BJ (cell line): ENCODE measurements at places on chromosomes 16 and 17.
A peak's percentile ranks its signal among the peaks of the same experiment; 100 is the strongest.

DNA sequence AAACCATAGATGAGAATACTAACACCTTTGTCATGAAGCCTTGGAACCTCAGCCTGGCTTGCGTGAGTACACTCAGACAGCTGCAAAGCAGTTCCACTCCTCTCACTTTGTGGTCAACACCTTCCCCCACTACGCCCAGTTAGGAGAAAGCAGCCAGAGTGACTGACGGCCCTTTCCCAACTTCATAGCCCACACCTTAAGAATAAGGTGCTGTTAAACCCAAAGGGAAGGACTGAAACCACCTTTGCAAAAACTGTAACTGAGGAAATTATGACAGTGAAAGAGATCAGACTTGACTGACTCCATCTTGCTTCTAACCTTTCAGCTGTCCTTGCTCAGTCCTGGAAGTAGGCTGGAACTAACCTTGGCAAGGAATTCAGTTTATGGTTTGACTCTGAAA is 13.7 kb downstream of the N4BP1 start:
- DNase-seq: no peak

DNA sequence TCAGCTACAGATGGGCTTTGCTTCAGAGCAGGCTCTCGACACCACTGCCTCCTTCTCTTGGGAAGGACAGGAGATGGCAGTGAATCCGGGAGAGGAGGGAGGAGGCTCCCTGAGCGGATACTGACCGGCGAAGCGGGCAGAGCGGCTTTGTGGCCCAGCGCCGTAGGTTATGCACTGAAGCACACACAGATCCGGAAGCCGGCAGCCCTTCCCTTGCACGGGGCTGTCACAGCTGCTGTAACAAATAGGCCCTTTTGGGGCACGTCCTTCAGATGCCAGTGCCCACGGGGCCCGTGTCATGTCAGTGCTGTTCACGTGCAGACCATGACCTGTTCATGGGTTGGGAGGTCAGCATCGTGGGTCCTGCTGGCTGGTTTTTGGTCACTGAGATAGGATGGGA is 144.7 kb upstream of the CHMP6 start:
- no peak for DNase-seq

GRCh38 chr16:85056211-85056748 is 28.7 kb downstream of the KIAA0513 start:
- DNase-seq: no peak

DNA sequence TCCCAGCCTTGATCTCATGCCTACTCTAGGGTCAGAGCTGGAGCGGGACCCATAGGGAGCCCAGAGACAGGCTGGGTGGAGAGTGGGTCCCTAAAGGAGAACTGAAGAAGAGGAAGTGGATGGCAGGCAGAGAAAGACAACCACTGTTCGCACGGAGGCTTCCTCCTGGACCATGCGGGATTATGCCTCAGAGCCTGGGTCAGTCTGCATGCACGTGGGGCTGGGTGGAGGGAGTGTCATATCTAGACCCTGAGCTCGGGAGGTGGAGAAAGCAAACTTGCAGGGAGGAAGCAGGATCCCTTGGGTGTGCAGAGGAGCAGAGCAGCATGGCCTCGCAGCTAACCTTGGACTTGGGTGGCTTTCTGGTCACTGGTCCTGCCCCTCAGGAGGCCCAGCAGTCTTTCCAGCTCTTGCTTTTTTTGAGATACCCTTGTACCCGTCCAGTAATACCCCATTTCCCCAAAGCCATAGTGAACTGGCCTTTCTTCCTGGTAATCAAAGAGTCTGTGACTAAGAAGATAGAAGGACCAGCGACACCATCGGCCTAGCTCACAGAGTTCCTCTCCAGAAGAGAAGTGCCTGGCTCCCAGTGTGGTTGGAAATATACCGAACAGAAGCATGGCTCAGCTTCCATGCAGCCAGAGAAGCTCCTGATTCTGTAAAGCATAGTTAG is 344.2 kb downstream of the CPPED1 start:
- DNase-seq: no peak

GRCh38 chr17:14859542-14859941 is 405.6 kb downstream of the PMP22 start:
- peak; percentile 85 for DNase-seq

DNA sequence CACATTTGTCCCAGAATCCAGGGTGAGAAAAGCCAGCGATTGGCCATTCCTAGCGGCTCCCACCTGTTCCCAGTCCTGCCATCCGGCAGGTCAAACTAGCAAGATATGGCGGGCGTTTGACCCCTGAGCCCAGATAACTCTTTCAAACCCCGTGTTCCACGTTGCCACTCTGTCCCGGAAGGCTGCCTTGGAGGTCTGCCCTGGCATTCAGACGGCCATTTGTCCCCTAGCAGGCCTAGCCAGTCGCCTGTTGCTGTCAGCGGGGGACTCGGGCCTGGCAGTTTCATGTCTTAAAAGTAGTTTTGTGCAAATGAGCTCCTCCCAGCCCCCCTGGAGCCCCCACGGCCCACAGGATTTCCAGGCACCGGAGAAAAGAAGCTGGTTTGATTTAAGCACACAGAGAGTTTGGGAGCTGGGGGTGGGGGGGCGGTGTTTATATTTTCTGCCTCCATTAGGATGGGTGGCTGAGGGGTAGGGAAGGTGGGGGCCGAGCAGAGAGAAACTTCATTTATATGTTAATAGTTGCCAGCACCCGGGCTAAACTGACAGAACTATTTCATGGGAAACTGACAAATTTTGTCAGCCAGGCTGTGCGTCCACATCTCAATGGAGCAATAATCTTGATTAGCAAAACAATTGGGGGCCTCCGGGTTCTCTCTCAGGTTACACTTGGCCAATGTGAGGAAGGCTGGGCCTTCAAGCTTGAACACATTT is 240.9 kb upstream of the SALL1 start:
- no peak for DNase-seq

DNA sequence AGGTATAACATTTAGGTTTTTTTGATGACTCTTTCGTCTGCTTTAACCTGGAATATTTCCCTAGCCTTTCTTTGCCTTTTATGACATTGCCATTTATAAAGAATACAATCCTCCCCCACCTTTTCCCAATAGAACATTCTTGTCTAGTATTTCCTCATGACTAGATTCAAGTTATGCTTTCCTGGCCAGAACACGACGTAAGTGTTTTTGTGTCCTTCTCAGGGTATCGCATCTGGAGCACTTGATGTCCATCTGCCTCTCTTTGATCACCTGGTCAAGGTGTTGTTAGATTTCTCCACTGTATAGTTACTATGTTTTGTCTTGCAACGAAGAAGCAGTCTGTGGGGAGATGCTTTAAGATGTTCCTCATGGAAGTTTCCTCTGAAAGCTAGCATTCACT is 87.4 kb downstream of the MSI2 start:
- DNase-seq: no peak

GRCh38 chr16:24135624-24136565 is 120.2 kb upstream of the CACNG3 start:
- DNase-seq: no peak

GRCh38 chr17:31997005-31997404 is 10.2 kb upstream of the LRRC37B start:
- DNase-seq: no peak

- no peak for DNase-seq
Observed at GRCh38 chr17:77592106-77592865, 366.2 kb upstream of the TNRC6C start.

DNA sequence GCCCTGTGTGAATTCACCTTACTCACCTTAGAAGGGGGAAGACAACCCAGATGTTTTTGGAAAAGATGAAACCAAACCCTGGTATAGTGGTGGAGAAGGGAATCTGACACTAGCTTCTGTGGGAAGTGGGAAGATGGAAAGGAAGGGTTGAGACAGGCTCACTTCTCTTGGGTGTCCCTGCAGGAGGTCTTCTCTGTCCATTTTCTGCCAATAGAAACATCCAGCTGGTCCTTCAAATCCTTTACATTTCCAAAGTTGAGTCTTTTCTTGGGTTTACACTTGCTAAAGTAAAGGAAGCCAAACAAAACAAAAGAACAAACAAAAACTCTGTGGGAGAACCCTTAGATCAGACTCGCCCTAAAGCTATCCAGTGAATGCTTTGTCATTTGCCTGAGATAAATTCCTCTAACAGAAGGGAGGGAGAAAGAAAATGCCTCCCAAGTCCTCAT is 10.2 kb downstream of the HOXB1 start:
- DNase-seq: no peak
